Activated CD4-positive, CD25-positive, alpha-beta regulatory T cell treated with anti-CD3 and anti-CD28 coated beads, Interleukin-2, amount 50 U/mL, for 24 hours (primary cell): ENCODE measurements at places on chromosomes 16 and 17.
A peak's percentile ranks its signal among the peaks of the same experiment; 100 is the strongest.

DNA sequence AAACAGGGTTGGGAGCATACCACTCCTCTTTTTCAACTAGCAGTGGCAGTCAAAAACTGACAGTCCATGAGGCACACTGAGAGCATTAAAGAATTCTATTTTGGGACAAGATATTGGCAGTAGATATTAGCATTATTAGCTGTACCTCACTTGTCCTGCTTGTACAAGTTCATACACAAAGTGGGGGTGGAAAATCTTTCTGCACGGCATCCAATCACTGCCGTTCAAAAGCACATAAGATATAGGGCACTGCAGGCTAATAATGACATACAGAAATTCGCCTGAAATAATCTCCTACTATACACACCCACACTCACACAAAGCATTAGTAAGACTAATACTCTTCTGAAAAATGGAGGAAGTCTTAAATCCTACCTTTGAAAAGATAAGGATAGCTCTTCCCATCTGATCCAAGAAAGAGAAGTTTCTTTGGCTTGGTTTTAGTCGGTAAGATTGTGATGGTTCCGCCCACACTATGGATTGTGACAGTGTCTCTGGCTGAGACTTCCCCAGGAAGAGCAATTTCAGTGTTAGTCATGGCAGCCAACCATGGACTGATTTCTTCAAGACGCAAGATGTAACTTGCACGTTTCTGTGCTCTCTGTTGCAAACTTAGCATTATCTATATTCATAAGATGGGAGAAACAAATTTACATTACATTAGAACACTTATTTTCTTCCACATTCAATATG is 40.6 kb upstream of the ARL6IP1 start:
- ATAC-seq, result no peak

- no peak for ATAC-seq
Measured at GRCh38 chr16:2719328-2720063, 528 bp downstream of the PRSS27 start.

DNA sequence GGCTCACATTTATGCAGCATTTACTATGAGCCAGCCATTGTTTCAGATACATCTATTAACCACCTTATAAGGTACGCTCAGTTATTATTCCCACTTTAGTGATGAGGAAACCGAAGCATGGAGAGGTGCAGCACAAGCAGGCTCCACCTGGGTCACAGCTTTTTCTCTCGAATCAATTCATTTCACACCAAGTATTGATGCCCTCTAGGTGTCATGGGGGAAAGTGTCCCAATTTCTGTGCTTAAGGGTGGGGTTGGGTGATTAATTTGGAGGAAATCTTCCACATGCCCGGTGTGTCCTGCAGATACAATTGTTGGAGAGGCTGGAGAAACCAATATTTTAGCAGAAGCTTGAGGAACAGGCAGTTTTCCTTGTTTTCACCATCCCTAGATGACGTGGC is 62.7 kb upstream of the DNAJA2 start:
- no peak for ATAC-seq

DNA sequence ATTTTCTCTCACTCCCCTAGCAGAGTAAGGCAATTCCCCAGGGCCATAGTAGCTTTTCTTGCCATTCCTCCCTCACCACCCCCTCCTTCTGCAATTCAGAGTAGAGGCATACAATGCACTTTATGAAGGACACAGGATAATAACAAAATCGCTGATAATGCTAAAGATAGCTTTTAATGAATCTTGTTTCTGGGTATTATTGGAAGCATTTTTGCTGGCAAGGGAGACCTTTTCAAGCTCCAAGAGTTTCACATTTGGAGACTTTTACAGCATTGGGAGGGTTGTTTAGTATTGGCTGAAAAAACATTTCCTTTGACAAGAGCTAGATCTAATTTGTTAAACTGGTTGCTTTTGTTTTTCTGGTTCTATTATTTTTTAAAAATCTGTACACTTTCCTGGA is 573.0 kb upstream of the C16orf82 start:
- ATAC-seq, result no peak

DNA sequence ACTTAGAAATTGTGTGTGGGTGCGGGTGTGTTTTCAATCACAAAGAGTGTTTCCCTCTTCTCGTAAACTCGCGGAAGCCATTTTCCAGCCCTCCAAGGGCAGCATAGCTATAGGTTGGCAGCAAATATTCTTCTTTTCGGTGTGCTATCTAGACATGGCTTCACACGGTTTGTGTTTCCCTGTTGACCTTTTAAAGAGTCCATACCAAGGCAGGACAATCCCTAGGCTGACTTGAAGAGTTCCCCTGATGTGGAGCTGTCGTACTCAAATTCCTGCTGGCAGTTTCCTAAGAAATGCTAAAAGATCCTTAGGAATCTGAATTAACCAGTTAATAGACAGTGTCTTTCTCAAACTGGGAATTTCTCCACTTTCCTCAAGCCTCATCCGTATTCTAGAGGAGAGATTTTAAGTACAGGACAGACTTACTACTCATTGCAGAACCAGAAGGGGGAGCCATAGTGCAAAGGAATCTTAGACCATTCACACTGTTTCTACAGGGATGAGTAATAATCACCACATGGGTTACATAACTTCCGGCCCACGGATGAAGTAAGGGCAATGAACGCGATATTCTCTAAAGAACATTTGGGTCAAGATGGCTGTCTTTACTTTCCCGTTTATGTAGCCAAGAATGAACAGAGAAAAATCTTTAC is 288.6 kb upstream of the ELAC2 start:
- ATAC-seq, result peak; percentile 41

DNA sequence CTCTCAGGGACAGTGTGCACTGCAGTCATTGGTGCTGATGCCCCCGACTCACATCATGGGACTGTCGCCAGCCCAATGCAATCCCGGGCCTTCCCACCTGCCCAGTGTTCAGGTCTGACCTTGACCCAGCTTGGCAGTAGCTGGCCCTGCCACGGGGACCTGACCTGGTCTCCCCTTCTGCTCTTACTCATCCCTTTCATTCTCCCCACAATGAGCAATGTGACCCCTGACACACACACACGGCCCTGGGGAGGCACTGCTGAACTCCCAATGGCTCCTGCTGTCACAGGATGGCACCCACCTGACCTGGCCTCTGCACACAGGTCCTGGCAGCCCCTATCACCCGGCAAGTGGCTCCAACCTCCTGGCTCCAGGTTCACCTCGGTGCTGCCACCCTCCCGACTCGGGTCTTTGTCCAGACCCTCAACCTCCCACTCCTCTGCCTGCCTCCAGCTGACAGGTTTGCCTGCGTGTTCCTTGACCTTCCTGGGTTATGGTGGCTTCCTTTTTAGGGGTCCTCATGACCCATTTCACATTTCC is 6.6 kb downstream of the CD300C start:
- ATAC-seq, result no peak

- ATAC-seq, result peak; percentile 98
Measured at GRCh38 chr16:75097941-75098901, 18.4 kb downstream of the LDHD start.

DNA sequence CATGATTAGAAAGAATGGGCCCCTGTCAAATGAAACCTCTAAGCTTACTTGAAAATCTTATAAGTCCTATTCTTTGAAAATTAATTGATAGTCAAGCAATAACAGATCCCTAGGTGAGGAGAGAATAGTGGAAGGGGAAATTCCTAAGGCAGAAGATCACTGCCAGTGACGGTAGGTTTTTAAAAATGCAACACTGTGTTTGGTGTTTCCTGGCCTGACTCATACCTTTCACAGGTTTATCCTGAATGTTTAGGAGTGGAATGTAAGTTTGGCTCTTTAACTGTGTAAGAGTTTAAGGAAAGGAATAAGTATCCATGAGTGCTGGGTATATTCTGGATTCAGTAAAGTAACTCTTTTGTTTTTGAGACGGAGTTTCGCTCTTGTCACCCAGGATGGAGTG is 23.8 kb downstream of the HAPSTR1 start:
- ATAC-seq, result no peak

DNA sequence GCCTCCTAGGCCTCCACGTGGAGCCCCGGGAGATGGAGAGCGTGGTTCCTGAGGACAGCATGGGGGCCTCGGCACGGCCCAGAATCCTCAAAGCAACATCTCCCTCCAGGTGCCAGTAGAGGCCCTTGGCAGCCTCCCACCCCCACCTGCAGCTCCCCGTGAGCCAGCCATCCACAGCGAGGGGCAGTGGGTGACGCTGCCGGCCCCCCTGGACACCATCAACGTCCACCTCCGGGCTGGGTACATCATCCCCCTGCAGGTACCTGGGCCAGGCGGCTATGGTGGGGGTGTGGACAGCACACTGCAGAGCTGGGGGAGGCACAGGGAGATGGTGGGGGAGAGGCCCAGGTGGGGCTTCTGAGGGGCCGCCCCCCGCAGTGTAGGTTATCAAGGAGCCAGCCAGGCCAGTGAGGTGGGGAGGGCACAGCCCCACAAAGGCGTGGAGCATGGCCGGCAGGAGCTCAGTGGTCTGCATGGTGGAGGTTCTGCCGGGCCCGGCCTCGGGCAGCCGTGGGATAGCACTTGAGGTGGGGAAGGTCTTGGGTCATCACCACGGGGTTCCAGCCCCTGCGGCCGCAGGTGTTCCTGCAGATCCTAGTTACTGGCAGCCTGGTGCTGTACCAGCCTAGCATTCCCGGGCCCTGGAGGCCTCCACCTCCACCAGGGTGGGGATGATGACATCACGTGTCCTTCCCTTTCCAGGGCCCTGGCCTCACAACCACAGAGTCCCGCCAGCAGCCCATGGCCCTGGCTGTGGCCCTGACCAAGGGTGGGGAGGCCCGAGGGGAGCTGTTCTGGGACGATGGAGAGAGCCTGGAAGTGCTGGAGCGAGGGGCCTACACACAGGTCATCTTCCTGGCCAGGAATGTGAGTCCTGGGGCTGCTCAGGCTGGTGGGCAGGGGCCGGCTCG is 16.4 kb downstream of the GAA start:
- no peak for ATAC-seq

DNA sequence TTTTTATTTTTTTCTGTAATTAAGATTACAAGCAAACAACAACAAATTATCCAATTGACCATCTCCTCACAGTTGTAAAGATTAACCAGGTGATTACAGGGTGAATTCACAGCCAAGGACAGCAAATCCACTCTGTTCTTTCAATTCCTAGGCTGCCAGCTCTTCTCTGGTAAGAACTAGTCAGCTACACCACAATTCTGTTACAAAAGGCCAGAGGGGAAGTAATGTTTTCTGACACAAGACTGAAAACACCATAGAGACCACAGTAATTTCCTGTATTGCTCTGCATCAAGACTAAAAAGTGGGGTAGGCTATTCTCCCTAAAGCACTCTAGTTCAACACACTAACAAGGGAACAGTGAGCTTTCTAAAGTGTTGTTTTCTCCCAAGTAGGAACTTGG is 10.6 kb downstream of the CA10 start:
- ATAC-seq, result no peak

- no peak for ATAC-seq
Measured at GRCh38 chr16:57699899-57700298, 5.3 kb downstream of the DRC7 start.

DNA sequence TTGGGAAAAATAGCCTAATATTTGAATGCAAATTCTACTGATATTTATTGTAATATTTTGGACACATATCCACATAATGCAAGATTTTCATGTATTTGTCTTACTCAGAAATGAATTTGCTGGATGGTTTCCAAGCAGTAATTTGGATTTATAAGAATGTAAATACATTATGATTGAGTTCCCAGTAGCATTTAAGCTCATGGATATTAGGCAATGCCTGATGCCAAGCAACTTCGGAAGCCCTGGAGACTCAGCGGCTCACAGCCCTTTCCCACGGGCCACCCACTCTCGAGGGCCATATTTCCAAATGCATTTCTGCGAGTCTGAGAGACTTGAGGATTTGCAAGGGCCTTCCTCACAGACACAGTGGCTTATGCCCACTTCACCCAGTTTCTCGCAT is 62.1 kb upstream of the MYOCD start:
- ATAC-seq, result no peak

GRCh38 chr17:75525806-75526554 is 483 bp downstream of the LLGL2 start:
- no peak for ATAC-seq

GRCh38 chr17:57145347-57145746 is 60.3 kb downstream of the AKAP1 start:
- ATAC-seq, result no peak

DNA sequence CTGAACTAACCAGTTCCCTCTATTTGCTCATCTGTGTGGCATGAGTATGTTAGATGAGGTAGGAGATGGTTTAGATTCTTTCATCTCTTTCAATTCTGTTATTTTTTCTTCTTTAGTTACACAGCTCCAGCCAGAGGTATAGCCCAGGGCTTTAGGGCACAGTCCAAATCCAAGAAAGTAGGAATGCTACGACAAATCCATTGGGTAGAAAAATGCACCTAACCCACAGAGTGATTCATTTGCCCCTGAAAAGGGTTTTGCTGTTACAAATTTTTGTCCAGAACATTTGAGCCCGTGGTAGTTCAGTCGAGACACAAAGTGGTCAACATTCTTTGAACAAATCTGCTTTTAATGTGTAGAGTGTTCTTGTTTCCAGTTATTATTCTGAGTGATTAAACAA is 250.7 kb downstream of the HS3ST3A1 start:
- ATAC-seq, result no peak

DNA sequence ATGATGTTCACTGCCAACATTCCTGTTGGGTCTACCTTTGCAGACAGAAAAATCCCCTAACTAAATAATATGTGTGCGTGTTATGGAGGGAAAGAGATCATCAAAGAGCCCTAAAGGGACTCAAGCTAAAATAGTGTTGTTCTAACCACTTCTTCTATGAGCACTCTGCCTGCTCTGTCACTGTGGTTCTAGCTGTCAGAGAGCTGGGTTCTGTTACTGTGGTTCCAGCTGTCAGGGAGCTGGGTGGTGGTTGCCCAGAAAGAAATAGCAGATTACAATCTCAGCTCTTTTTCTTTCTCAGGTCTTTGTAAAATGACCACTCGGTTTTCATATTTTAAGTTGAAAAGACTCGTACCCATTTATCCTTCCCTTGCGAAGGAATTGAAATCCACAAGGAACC is 176.3 kb downstream of the HS3ST3A1 start:
- no peak for ATAC-seq

DNA sequence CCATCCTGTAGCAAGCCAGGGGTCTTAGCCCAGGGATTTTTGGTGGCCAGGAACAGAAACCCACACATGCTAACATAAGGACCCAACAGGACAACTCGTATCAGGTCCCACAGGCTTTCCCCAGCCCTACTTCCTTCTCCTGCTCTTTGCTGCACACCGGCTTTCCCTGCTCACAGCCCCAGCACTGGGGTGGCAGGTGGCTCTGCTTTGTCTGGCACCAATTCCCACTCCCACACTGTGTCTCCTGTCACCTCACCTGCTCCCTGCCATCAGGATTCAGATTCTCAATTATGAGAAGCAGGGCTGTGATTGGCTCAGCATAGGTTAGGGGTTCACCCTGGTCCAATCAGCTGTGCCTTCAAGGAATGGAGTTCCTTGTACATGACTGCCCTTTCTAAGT is 94.1 kb downstream of the TMEM132E start:
- no peak for ATAC-seq

- no peak for ATAC-seq
Measured at GRCh38 chr16:69130461-69130860, 1.9 kb downstream of the CHTF8 start.

DNA sequence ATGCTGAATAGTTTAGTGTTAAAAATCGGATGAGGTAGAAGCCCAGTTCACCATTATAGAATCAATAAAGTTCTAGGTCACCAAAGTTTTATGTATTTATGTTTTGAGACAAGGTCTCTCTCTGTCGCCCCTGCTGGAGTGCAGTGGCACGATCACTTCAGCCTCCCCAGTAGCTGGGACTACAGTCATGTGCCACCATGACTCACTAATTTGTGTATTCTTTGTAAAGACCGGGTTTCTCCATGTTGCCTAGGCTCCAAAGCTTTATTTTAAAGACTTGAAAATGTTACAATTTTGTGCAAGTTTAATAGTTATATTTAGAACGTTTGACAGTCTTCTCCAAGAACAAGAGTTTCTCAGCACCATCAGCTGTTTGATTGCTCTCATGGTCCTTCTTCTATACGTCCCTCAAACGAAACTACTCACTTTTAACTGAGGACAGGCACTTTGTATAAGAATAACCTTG is 32.1 kb downstream of the NDE1 start:
- ATAC-seq, result peak; percentile 99
